Caki2 (cell line): ENCODE measurements at places on chromosomes 2 and 18. TPM values are rescaled to one million over a fixed set of nuclear protein-coding genes. Genes with fewer than 3 reads are reported as not detected.

MEP1B gene
- total RNA-seq, result 0.17 TPM in 1 of 2 replicates, not detected in the other

PSMD14 gene
- 94.7 and 195 TPM in 2 replicates for total RNA-seq

CCDC102B gene
- total RNA-seq, result not detected in 2 replicates

SERPINB10 gene
- not detected in 2 replicates for total RNA-seq

DYSF gene
- total RNA-seq, result not detected in 2 replicates

ADAM23 gene
- total RNA-seq, result 4.4 and 7.0 TPM in 2 replicates

SLC19A3 gene
- 0.52 and 1.0 TPM in 2 replicates for total RNA-seq

CHRND gene
- total RNA-seq, result not detected in 2 replicates
